HFFc6 (cell line): ENCODE measurements at places on chromosomes 5 and 9. TPM values are rescaled to one million over a fixed set of nuclear protein-coding genes. Genes with fewer than 3 reads are reported as not detected.
A peak's percentile ranks its signal among the peaks of the same experiment; 100 is the strongest.

- peak; percentile 40 for DNase-seq
Measured at GRCh38 chr9:115015018-115015635, 84.7 kb upstream of the TNFSF8 start.

DNA sequence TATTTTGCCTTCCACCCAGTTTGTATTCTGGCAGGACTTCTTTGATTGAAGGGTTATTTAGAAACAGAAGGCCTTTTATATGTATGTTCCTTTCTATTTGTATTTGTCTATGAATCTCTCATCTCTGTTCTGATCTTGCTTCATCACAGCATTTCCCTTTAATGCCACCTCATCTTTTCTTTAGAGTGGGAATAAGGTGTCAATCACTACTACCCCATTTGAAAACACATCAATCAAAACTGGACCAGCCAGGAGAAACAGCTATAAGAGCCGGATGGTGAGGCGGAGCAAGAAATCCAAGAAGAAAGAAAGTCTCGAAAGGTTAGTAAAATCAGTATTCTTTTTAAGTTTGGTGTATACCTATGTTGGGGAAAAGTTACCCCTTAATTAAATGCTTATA, 36.3 kb downstream of the CD180 start:
- DNase-seq = no peak

DNA sequence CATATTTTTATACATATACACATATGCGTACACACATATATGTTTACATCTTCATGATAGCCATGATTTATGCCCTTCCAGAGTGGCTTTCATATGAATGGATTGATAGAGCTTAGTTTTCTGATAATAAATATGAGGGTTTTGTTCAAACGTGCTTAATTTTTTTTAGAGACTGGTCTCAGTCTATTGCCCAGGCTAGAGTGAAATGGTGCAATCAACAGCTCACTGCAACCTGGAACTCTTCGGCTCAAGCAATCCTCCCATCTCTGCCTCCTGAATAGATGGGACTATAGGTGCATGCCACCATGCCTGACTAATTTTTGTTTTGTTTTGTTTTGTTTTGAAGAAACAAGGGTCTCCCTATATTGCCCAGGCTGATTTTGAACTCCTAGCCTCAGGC, 48.6 kb upstream of the ZSWIM6 start:
- DNase-seq = no peak

- DNase-seq = no peak
Measured at GRCh38 chr5:67806654-67807438, 408.7 kb upstream of the PIK3R1 start.

DNA sequence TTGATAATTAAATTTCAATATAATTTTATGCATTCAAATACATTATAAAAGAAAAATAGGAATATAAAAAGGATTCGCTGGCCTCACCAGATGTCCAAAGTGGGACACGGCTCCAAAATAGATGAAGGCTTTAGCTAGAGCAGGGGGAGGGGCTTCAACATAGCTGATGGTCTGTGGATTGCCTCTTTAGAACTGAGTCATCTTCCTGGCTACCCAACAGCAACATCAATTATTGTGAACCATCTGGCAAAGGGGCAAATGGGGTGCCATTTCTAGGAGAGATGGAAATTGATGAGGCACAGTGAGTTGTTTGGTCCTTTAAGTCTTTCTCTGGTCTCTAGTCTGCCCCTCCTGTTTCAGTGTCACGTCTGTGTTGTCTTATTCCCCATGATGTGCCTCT, 44.2 kb upstream of the CD180 start:
- no peak for DNase-seq

GRCh38 chr5:69288688-69289087, 43.9 kb downstream of the CCDC125 start:
- no peak for DNase-seq

The NUTM2F gene
- total RNA-seq = not detected in 2 replicates
